GM10248 (cell line): ENCODE measurements at places on chromosomes 5 and 9.

DNA sequence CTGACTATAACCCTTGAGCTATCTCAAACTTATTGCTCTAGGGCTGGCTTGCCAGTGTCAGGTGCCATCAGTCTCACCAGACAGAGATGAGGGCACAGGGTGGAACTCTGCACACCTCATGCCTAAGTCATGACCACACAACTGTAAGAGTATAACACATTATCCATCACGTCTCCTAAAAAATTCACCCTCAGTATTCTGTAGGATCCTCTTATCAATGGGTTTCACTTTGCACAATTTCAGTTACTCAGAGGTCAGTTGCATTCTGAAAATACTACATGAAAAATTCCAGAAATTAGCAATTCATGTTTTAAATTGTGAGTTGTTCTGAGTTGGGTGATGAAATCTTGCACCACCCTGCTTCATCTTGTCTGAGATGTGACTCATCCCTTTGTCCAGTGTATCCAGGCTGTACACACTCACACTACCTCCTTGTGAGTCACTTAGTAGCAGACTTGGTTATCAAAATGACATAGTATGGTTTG lies 690.9 kb upstream of the CDH18 start:
- no peak for DNase-seq

GRCh38 chr9:108815156-108815555 lies 40.6 kb downstream of the ACTL7B start:
- no peak for DNase-seq

DNA sequence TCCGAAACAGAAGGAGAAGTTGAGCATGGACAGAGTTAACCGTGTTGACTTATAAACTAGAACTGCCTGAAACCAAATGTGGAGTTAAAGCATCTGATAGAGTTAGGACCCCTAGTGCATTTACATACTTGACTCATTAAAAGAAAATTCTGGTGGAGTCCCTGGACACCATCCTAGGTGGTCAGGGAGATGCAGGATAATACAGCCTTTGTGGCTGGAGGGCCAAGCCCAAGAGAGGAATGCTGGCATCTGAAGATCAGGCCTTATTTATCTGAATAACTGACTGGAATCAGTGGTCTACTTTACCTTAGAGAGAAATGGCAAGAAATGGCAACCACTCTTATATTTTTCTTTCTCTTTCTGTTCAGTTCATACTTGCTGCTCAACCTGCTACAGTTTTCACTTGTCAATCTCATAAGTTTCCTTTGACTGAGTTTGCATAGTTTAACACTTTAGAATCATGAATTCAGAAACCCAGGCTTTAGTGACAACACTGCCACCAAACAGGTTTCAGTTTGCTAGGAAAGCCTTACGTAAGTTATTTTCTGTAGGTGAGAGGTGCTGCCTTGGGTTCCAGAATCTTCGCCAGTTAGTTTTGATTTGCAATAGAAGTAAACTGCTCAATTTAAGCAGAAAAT lies 10.2 kb downstream of the CMYA5 start:
- DNase-seq = peak; percentile 64

- peak; percentile 55 for DNase-seq
Observed at GRCh38 chr5:191036-191948, at the start of gene LRRC14B. TSS of gene LRRC14B (plus strand) at chr5:191495. CDS start at chr5:191539, 44 bp downstream.

DNA sequence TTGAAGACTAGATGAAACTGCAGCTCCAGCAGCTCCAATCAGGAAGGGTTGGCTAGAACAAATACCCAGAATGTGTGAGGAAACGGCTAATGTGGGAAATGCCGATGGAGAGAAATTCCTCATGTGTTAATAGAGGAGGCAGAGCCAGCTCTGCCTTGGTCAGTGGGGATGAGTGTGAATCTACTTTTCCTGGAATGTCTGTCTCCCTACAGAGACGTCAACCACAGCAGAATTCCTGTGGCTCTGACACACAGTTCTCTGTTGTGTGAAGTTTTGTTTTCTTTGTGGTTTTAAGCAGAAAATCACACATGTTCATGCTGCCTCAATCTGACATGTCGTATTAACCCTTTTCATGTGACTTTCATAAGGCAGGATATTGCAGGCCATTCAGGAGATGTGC lies 476.6 kb upstream of the WWC1 start:
- DNase-seq = no peak

DNA sequence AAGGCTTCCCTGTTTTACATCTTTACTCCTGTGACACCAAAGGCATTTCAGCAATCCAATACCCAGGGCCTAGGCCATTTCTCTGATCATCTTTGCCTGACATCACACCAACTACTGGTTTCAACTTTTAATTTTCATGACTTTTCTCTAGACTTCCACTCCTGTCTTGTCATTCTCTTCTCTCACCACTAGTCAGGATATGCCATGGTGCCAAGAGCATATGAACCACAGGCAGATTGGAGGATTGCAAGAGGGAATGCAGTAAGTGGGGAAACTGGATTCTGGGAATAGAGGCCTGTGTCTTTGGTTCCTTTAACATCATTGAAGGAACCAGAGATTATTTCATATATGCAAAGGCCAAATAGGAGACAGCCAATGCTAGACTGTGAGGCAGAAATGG lies 69.3 kb downstream of the ANKRD31 start:
- no peak for DNase-seq

GRCh38 chr5:23703940-23704855 lies 196.8 kb downstream of the PRDM9 start:
- DNase-seq = no peak

GRCh38 chr9:20197976-20198685 lies 409.3 kb upstream of the SLC24A2 start:
- peak; percentile 22 for DNase-seq

GRCh38 chr9:104905931-104906330 lies 22.0 kb downstream of the ABCA1 start:
- DNase-seq = no peak

DNA sequence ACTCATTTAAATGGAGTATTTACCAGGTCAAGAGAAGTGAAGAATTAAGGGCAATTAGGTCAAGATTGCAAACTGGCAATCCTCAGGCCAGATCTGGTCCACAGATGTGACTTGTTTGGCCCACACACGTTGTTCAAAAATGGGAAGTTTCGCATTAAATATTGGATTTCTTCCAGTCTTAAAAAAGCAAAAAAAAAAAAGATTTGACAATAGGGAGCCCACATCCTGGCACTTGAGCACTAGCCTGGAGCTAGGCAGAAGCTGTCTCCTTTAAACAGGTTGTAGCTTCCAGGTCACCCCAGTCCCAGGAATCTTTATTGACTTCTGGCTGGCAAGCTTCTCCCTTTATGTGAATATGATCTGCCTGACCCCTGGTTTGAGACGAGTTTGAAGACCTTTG lies 520.4 kb downstream of the RAB3C start:
- DNase-seq = no peak

DNA sequence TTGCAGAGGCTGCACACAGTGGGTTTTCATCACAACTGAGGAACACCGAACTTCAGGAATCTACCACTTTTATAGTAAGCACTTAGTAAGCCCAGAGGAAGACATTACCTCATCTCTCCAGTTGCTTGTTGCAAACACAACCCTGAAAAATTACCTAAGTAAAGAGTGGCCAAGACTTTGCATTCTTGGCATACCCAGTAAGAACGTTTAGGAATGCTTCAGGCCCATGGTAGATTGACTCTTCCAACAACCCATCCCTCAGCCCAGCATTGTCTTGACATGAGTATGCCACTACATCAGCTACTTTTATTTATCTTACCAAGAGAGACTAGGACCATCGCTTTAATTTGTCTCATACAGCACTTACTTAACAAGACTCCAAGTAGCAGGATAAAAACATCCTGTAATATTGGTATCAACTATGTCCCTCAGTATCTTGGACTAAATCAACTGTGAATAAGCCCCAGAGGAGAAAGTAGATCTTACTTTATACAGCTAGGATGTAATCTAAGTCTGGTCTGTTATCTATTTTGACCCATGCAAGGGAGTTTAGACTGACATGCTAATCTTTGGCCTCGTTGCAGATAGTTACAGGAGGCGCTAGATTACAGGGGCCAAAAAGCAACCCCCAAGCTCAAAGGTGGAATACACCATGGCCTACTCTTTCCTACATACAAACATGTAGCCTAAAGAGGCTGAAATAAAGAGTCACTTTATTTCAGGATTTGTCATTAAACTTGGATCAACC lies 114.9 kb downstream of the INVS start:
- DNase-seq = no peak
